Glutamatergic neuron (in vitro differentiated cells): ENCODE measurements at places on chromosomes 1 and 21. TPM values are rescaled to one million over a fixed set of nuclear protein-coding genes. Genes with fewer than 3 reads are reported as not detected.

- DNase-seq = no peak
These were observed 81.3 kb upstream of the RGS4 start for GRCh38 chr1:162987866-162988265.

GRCh38 chr1:155049651-155050559 is 1.2 kb upstream of the ADAM15 start:
- DNase-seq = no peak

DNA sequence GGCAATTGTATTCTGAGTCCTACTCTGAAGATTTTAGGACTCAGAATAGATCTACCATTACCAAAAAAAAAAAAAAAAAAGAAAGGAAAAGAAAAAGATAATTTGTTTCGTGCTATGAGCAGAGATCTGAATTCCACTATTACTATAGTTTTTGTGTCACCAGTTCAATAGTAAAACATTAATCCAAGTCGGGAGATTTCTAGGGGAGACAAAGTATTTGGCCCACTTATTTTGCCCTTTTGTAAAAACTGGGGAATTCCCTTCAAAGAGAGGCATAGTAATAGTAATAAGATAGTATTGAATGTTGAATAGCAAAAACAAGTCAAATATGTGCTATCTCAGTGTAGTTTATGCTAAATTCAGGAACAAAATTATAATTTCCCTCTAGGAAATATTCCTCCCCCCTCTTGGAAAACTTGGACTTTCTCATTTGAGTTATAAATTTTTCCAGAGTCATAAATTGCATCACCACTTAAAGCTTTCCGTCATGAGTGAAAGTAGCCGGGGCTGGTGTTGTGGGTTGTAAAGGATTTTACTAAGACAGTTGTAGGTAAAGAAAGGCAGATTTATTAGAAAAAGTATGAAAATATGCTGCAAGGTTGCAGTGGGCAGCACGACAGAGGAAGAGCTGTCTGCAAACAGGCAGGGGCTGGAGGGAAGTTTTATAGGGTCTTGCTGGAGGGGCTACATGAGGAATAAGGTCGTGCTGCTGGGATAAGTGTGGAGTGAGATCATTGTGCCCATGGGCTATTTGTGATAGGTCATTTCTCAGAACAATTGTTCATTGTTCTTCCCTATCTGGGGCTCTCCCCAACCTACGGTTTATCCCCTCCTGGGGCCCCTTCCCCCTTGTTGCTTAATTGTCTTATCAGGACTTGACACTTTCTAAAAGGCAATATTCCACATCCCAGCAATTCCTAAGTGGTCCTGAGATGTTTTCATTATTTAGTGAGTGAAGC is 1009.9 kb downstream of the PLA2G4A start:
- no peak for DNase-seq

LCE2C gene
- not detected for total RNA-seq

FYB2 gene
- total RNA-seq = not detected
